ENCODE measurements at places on chromosomes 16 and 17.

DNA sequence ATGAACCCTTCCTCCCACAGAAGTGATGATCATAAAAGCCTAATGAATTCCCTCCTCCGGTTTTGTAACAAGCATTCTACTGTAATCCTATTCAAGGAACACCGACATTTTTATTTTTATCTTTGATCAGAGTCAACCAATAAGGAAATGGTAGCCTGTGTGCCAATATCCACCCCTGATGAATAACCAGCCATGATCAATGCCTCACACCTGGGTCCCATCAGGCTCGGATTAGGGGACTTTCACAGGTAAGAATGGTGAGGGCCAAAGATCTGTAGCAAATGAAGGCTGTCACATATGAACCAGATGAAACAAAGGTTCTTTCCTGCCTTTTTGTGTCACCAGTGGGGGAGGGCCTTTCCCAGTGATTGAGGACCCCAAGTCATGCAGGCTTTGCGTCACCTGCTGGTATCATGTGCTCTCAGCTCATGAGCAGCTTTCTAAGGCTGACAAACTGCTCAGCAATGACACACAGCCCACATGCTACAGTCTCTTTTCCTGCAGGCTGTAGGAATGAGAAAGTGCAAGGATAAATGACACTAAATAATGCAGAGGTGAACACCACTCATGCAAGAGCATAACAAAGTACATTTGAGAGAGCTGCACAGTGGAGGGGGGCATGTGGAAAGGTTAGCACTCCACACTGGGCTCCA is 34.9 kb downstream of the TOM1L2 start:
- no peak for DNase-seq

DNA sequence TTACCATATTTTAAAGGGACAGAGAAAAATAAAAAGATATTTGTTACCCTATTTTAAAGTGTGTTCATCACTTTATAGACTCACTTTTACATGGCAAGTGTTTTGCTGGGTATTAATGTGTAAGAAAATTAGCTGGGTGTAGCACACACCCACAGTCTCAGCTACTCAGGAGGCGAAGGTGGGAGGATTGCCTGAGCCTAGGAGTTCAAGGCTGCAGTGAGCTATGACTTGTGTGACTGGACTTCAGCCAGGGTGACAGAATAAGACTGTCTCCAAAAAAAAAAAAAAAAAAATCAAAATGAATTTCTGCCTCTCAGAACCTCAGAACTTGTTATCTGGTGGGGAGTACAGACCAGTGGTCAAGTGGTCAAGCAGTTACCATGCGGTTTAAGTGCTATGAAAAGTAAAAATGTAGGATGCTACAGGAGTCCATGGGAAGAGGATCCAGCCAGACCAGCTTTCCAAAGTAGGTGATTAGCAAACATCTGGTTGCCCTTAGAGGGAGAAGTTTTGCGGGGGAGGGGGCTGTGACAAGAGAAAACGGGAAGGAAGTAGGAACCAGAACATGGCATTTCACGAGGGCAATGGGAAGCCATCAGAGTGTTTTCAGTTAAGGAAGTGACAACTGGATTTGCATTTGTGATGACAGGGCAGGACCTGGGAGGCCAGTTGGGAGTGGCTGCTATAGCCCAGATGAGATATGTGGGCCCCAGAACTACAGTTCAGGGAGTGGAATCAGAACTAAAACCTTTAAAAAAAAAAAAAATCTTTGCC is 13.9 kb downstream of the CNEP1R1 start:
- DNase-seq: no peak

DNA sequence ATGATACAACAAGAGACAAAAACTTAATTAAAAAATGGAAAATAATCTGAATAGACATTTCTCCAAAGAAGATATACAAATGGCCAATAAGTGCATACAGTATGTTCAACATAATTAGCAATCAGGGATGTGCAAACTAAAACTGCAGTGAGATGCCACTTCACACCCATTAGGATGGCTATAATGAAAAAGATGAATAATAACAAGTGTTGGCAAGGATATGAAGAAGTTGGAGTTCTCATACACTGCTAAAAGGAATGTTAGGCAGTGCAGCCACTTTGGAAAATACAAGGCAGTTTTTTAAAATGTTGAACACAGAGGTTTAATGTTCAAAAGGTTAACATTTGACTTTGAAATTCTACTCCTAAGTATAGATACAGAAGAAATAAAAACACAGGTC is 69.8 kb downstream of the PCTP start:
- DNase-seq: no peak

DNA sequence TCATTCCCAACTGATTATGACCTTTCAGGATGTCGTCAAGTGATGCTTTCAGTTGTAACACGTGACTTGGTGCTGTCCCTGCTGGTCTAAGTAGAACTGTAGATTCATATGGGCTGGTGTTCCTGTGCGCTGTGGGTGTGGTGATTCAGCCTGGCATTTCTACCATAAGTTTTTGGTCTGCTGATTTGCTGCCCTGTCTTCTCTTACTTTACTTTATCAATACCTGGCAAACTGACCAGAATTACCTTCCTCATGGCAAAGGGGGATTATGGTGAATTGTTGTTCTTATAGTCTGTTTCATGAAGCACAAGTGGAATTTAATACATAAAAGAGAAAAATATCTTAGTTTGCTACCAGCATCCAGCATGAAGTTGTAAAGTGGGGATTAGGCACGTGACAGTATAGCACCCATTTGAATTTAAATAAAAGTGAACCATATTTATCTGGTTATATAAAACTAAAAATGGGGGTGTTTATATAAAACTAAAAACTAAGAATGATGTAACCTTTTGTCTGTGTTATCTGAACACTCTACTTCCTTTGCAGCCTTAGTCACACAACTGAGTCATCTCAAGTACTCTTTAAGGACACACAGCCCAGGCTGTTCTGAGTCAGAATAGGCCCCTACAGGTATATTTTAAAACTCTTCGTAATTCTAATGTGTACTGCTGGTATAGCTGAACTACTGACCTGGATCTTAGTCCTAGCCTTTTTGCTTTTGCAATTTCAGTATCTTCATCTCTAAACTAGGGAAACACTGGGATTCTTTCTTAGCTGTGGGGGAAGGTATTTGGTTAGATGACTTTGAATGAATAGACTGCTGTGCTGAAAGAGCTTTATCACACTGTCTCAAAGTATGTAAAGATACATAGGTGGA is 28.3 kb downstream of the TTC19 start:
- DNase-seq: peak; percentile 29

- DNase-seq: no peak
These were observed 31.7 kb upstream of the KCNJ2 start for GRCh38 chr17:70137451-70138230.

DNA sequence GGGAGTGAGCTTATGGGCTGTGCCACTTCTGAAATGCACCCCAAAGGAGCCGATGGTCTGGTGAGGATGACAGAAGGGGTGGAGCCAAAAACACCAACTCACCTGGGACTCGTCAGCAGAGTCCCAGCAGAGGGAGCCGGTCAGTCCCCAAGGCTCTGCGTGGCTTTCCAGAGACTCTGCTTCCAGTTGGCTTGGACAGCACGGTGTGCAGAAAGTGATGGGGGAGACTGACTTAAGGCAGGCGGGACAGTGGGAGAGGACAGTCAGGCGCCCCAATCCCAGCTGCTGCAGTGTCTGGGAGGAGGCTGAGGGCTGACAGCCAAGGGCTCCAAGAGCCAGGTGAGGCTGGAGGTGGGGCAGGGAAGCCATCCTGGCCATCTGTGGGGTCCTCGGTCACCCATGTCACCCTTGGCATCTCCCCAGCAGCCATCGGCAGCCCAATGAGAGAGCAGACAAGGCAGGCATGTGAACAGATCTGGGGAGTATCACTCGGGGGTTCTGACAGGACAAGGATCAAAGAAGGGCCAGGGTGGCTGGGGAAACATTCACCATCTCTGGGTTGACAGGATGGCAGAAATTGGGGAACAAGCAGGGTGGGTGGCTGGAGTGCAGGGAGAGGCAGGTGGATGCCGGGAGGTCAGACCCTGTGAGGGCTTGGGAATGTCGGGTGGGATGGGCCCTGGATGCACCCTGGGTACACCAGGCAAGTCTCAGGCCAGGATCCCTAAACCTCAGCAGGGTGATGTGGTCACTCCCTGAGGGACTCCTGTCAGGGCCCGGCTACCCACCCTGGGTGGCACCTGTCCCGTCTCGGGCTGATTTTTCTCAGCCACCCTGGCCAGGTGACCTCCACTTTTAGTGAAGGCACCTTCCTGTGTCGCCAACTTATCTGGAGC is 8.9 kb upstream of the KRTAP17-1 start:
- no peak for DNase-seq
